ENCODE measurements at places on chromosomes 16 and 17.

GRCh38 chr16:4330277-4330874, 14.5 kb downstream of the GLIS2 start:
- DNase-seq = peak; percentile 89
- peaks cover 13% of the 10 kb centered on the region for H3K36me3 ChIP-seq
- H3K4me1 ChIP-seq = peaks cover 33% of the 10 kb centered on the region
- H3K27ac ChIP-seq = peak overlapping the region; percentile 79

GRCh38 chr16:57045694-57046381, 46.5 kb upstream of the CPNE2 start:
- H3K36me3 ChIP-seq = peaks cover 79% of the 10 kb centered on the region
- H3K27me3 ChIP-seq = no peaks in the 10 kb centered on the region
- no peaks in the 10 kb centered on the region for H3K4me1 ChIP-seq
- no peak overlapping the region for H3K4me3 ChIP-seq
- H3K27ac ChIP-seq = no peak overlapping the region
- DNase-seq = peak; percentile 32

DNA sequence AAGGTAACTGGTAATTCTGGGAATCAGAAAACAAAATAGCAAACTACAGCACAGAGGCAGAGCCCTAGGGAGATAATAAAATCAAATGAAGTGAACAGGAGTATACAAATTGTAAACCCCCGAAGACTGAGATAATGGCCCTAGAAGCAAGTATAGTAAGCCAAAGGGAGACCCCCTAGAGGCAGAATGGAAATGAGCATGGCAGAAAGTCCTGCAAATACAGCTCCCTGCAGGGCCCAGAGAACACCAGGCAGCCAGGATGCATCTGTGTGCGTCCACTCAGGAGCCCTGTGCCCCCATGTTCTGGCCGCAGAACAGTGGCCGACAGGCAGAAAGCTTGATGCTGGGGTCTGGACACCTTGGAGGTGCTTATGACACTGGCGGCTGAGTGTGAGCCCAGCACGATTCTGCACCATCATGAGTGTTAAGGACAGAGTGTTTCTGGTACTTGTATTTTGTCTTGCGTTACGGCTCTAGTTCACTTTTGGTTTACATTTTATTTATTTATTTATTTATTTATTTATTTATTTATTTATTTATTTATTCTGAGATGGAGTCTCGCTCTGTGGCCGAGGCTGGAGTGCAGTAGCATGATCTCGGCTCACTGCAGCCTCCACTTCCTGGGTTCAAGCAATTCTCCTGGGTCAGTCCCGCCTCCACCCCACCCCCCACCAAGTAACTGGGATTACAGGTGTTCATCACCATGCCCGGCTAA, 48.7 kb downstream of the RGS9 start:
- no peaks in the 10 kb centered on the region for H3K27me3 ChIP-seq
- peaks cover 9% of the 10 kb centered on the region for H3K4me1 ChIP-seq
- no peak overlapping the region for H3K27ac ChIP-seq
- no peak for DNase-seq
- H3K36me3 ChIP-seq = no peaks in the 10 kb centered on the region

DNA sequence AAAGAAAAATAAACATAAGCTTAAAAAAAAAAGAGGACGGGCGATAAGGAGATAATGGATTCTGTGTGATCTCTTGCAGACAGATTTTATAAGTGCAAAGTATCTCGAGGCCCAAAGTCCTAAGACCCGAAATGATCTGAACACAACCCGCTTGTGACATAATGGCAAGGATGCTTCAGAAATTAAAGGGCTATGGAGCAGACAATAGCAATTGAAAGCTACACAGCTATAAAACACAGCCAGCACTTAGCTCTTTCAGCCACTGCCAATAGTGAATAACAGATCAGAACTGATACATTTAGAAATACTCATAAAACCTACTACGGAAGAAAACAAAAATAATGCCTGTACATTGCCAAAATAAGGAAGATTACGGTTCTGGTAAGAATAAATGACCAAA, 117.5 kb downstream of the ZFHX3 start:
- no peaks in the 10 kb centered on the region for H3K36me3 ChIP-seq
- no peaks in the 10 kb centered on the region for H3K27me3 ChIP-seq
- no peak for DNase-seq
- peaks cover 74% of the 10 kb centered on the region for H3K4me1 ChIP-seq

Data from stomach (tissue), 19 donors.